ENCODE measurements at places on chromosomes 11 and 22.
A peak's percentile ranks its signal among the peaks of the same experiment; 100 is the strongest.

- DNase-seq, result no peak
Measured at GRCh38 chr11:86292912-86293616, 9.0 kb upstream of the HIKESHI start.

- no peak for DNase-seq
Measured at GRCh38 chr11:5767056-5767455, 13.0 kb downstream of the OR52N4 start.

- DNase-seq, result no peak
Measured at GRCh38 chr22:28002181-28002700, 83.2 kb upstream of the PITPNB start.

- peak; percentile 95 for DNase-seq
Measured at GRCh38 chr11:68271023-68271780, 571 bp downstream of the C11orf24 start.

GRCh38 chr11:129960216-129961214, 42.1 kb downstream of the PRDM10 start:
- no peak for DNase-seq

DNA sequence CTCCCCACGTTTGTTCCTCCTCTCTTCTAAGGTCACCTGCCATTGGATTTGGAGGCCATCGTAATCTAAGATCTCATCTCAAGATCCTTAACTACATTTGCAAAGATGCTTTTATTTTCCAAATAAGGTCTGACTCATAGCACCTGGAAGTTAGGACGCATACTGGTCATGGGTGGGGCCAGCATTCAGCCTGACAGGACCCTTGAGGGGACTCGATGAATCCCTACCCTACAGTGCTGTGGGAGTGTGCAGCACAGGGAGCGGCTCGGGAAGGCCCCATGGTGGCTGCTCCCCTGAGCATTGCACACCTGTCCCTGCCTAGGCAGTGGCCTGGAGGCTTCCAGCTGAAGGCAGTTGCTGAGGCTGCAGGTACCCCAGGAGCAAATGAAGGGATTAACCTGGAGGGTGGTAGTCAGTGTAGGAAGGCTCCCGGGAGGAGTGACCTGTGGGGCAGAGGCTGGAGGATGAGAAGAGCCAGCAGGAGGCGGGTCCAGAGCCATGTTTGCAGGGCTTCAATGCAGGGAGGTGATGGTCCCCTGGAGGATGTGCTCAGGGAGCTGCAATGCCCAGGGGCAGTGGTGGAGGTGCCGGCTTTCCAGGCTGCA, 362.2 kb downstream of the CTTN start:
- no peak for DNase-seq

All from hematopoietic multipotent progenitor cell treated with erythropoietin and hydrocortisone succinate and interleukin-3 and kit ligand, for 6 days (in vitro differentiated cells).